ENCODE measurements at places on chromosomes 7 and 10.

GRCh38 chr10:42958142-42958868 lies 118.6 kb upstream of the RET start:
- no peak for DNase-seq

DNA sequence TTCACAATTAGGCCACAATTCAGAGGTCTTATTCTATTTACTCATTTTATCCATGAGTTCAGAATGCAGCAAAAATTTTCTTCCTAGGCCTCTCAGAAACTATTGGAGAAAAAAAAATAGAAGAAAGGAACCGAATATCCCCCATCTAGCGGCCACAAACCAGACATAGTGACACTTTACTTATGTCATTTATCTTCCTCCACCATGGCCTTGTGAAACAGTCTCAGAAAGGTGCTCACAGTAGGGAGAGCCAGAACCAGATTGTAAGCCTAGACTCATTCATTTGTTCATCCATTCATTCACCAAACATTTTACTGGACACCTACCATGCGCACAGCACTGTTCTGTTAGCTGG lies 16.0 kb downstream of the CREB3L2 start:
- no peak for DNase-seq

GRCh38 chr10:97762056-97762455 lies 9.7 kb downstream of the SFRP5 start:
- DNase-seq: no peak

DNA sequence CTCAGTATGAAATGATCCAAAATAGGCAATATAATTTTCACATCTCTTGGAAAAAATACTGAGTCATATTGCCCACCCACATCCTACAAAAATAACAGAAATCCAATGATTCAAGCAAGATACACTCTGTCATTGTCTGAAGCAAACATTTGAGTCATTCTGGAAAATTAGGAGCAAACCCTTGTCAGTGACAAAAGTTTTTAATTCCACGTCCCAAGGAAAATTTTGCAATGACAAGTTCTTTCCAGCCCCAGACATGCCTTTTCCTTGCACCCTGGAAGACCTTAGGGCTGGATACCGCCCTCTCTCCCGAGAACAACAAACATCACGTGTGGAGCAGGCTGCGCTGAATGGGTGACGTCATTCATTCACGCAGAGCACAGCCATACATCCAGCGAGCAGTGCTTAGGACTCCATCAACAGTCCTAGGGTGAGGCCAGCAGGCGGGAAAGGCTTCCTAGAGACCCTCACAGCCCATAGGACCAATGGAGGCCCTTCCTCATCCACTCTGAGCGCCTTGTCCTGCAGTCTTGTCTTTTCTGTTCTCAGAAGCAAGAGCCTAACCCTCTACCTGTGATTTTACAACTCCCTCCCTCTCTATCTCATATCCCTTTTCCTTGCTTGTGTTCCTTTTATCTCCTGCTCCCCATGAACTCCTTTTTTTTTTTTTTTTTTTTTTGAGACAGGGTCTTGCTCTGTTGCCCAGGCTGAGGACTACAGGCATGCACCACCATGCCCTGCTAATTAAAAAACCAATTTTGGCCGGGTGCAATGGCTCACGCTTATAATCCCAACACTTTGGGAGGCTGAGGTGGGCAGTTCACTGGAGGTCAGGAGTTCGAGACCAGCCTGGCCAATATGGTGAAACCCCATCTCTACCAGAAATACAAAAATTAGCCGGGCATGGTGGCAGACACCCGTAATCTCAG lies 23.5 kb upstream of the KDM7A start:
- peak; percentile 58 for DNase-seq

- DNase-seq: no peak
These were observed 1.3 kb downstream of the SHH start for GRCh38 chr7:155810770-155811559.

DNA sequence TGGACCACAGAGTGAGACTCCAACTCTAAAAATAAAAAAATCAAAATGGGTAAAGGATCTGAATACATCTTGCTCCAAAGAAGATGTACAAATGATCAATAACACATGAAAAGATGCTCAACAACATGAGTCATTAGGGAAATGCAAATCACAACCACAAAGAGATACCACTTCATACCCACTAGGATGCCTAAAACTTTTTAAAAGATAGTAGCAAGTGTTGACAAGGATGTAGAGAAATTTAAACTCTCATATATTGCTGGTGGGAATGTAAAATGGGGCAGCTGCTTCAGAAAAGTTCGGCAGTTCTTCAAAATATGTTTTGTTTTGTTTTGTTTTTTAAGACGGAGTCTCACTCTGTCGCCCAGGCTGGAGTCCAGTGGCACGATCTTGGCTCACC lies 45.7 kb upstream of the GTF2IRD1 start:
- DNase-seq: no peak

DNA sequence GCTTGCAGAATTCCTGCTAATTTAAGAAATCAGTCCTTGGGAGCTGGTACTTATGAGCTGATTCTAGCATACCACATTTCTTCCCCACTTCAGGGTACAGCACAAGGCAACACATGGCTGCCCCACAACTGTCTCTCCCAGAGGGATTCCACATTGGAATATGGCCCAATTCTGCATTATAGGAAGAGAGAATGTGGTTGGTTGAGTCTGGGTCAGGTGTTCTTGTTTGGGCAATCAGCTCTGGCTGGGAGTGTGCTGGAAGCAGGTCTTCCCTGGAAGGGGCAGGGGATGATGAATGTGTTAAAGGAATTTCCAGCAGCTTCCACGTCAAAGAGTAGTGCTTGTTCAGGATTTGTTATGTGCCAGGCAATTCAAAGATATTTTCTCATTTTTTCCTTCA lies 95.7 kb downstream of the BUB3 start:
- no peak for DNase-seq

DNA sequence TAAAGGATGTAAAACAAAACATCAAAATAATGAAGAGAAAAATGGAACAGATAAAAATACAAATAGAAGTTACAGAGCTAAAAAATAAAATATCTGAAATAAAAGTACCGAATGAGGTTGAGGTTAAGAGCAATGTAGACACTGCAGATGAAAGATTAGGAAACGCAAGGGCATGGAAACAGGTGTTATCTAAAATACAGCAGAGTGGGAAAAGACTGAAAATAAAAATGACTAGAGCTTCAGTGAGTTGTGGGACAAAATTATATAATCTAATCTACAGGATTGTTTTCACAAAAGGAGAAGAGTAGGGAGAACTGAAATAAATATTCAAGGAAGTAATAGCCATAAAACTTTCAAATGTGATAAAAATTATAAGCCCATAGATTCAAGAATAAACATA lies 123.8 kb downstream of the PTEN start:
- no peak for DNase-seq

DNA sequence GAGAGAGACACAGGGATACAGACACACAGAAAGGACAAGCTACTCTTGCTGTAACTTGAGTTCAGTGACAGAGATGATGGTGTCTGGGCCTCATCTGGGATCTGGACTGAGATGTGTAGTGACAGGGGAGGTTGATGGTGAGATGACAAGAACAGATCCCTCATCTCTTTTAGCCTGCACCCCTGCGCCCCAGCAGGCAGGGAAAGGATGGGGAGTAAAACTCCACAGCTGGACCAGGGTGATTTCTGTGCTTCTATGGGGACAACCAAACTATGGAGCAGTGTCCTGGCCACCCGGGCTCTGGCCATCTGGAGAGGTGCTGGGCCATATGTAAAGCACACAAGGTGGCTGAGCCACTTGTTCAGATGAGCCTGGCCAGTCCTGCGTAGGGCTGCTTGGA lies 4.5 kb upstream of the LRRC18 start:
- DNase-seq: no peak

GRCh38 chr7:111232249-111233084 lies 141.5 kb downstream of the LRRN3 start:
- DNase-seq: peak; percentile 48

GRCh38 chr10:15571575-15571974 lies 148.1 kb downstream of the ITGA8 start:
- DNase-seq: peak; percentile 6

GRCh38 chr10:73332379-73332778 lies 26.3 kb downstream of the CFAP70 start:
- DNase-seq: no peak

GRCh38 chr7:377080-378040 lies 87.4 kb downstream of the FOXL3 start:
- DNase-seq: no peak

DNA sequence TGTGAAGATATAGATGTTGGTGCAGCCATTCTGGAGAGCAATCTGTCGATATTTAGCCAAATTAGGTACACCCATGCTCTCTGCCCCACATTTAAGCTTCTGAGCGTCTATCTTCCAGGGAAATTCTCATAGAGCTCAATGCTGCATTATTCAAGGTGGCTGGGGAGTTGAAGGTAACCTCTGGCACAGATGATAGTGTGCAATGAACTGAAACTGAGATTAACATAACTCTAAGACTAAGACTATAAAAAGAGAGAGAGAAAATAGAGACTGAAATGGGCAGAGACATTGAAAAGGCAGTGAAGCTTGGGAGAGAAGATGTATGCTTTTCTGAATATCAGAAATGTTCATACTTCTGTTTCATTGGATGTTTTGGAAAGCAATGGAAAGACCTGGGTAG lies 1197.0 kb upstream of the AUTS2 start:
- no peak for DNase-seq

GRCh38 chr10:4671451-4672145 lies 154.4 kb upstream of the AKR1E2 start:
- no peak for DNase-seq

DNA sequence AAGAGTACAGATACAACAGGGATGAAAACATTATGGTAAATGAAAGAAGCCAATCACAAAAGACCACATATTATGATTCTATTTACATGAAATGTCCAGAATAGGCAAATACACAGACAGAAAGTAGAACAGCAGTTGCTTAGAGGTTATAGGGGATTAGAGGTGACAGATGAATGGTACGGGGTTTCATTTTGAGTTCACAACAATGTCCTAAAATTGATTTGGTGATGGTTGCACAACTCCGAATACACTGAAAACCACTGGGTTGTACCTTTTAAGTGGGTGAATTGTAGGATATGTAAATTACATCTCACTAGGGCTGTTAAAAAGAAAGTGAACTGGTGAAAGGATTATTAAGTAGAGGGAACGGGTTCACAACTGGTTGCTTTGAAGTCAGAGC lies 76.3 kb upstream of the MRLN start:
- DNase-seq: no peak

DNA sequence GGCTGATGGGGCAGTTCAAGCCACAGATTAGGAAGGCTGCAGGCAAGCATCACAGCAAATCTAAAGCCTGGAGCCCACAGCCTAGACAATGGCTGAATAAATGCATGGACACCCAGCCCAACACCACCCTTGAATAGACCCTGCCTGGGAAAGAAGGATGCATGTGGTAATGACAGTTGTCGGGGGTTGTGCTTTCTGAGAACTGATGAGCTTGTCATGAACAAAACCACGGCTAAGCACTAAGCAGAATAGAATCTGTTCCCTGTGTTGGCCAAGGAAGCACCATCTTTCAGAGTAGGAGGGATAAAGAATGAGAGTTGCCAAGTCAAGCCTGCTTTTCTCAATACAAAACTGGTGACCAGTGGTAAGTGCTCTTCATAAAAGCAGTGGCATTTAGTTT lies 66.1 kb upstream of the JCAD start:
- DNase-seq: no peak
